ENCODE measurements at places on chromosomes 2 and 18.

DNA sequence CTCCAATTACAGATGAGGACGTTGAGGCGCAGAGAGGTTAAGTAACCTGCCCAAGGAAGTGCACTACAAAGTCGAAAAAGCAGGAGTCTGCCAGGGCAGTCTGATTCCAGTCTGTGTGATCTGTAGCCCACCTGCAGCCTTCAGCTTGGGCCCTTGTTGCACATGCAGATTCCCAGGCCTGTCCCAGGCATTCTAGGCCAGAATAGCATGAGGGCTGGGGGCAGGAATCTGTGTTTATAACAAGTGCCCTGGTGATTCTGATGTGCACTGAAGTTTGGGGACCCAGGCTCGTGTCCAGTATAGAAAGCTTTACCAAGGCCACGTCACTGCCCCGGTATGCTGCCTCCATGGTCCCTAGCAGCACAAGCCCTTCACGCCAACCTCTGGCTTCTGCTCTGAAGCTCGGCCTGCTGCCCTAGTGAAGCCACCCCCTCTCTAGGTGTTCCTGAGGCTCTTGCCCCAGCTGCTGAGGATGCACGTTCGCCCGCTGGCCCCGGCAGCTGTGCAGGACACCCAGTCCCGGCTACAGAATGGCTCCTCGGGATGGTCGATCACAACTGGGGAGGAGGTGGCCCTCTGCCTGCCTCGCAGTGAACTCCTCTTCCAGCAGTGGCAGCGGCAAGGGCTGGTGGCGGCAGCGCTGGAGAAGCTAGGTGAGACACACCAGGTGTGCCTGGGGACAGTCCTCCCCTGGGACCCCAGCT is 4.6 kb downstream of the CHRNG start:
- no peak for DNase-seq

GRCh38 chr2:203706403-203706802 is at the start of gene CD28:
TSS of gene CD28 (plus strand) at chr2:203706639. CDS start at chr2:203706697, 58 bp downstream.
- DNase-seq = no peak

- no peak for DNase-seq
Measured at GRCh38 chr18:2407961-2408360, 163.3 kb downstream of the METTL4 start.

- no peak for DNase-seq
Measured at GRCh38 chr2:144414324-144414845, 105.5 kb downstream of the ZEB2 start.

GRCh38 chr18:57925706-57926105 is 118.3 kb upstream of the NEDD4L start:
- no peak for DNase-seq

DNA sequence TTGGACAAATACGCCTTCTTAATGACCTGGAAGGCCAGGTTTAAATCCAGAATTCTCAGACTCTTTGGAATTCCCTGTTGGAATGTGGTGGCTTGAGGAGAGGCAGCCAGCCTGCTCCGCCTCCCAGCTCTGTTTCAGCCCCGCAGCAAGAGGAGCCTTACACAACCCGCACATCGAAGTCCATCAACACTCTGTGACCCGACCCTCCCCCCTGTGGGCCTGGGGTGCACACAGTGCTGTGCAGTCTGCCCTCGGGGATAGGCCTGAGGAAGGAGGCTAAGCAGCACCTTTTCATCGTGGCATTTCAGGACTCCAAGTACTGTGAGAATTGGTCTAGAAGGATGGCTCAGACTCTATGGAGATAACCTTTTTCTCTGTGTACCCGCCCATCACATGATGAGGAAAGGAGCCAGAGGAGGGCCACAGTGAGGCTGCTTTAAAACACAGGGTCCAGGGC is 73.7 kb downstream of the GREB1L start:
- no peak for DNase-seq

DNA sequence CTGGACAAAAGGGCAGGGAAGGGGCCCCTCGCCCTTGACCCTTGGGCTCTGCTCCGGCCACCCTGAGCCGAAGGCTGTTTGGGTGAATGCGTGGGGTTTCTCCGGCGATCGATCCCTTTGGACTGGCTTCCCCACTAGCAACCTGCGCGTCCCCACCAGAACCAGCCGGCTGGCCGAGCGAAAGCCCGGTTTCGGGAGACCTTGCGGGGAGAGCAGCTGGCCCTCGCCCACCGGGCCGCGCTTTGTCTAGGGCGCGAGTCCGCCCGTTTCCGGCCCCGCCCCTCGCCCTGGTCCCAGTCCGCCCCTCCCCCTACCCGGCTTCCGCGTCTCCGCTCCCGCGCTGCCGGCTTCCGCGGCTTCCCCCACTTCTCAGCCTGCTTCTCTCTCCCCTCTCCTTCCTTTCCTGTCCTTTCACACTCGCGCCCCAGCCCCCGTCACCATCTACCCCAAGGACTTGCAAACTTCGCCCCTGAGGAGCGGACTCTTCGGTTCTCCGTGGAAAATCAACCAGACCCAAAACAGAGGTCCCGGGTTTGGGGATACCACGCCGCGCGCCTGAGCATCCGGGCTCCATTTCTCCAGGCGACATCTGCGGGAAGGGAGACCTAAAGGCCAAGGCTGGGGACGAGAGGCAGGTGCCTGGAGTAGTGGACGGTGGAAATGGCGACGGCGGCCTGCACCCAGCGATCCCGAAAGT is 48.0 kb upstream of the ATP6V1B1 start:
- DNase-seq = no peak

Data from neuronal stem cell (in vitro differentiated cells).